Left lung (tissue), 14 donors: ENCODE measurements at places on chromosomes 2 and 18. TPM values are rescaled to one million over a fixed set of nuclear protein-coding genes. Genes with fewer than 3 reads are reported as not detected.

The GPATCH11 gene
- 10.7 TPM for polyA plus RNA-seq

DNA sequence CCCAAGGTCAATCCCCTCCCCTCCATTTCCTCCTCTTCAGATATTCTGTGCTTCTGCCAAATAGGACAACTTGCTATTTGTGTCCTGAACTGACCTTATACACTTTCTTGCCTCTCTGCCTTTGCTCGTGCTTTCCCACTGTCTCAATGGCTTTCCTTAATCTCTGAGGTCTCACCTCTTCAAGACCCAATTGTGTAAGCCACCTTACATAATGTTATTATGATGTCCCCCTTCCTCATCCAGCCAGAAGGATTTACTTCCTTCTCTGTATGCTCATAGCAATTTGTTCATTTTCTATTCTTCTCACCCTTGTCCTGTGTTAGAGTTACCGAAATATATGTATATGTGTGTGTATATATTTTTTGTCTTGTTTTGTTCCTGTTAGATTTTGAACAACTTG, 26.9 kb upstream of the DARS1 start:
- no peak for DNase-seq

The TUBA3E gene
- not detected for polyA plus RNA-seq

- no peak for DNase-seq
Measured at GRCh38 chr2:144498277-144498676, 21.6 kb downstream of the ZEB2 start.

The CYS1 gene
- polyA plus RNA-seq, result 18.8 TPM

The ZAP70 gene
- polyA plus RNA-seq, result 2.4 TPM

GRCh38 chr2:15832030-15832709, 108.2 kb upstream of the MYCN start:
- no peak for DNase-seq

The PREB gene
- 45.7 TPM for polyA plus RNA-seq

The PAX8 gene
- 7.3 TPM for polyA plus RNA-seq

The FAM117B gene
- 27.4 TPM for polyA plus RNA-seq

DNA sequence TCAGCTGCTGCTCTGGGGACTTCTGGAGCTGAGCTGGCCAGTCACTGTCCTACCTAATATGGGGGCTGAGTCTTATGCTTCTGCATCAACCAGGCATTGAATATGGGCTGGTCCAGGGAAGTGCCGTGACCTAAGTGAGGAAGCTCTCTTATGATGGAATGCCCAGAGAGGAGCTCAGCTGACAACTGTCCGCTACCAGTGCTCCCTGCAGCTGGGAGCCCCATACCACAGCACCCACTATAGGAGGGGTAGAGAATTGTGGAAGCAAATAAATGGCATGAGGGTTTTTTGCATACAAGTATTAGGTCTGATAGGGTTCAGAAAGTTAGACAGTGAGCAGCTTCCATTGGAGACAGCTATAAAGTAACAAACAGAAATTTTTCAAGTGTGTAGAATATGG, 4.5 kb downstream of the TIMM21 start:
- no peak for DNase-seq

DNA sequence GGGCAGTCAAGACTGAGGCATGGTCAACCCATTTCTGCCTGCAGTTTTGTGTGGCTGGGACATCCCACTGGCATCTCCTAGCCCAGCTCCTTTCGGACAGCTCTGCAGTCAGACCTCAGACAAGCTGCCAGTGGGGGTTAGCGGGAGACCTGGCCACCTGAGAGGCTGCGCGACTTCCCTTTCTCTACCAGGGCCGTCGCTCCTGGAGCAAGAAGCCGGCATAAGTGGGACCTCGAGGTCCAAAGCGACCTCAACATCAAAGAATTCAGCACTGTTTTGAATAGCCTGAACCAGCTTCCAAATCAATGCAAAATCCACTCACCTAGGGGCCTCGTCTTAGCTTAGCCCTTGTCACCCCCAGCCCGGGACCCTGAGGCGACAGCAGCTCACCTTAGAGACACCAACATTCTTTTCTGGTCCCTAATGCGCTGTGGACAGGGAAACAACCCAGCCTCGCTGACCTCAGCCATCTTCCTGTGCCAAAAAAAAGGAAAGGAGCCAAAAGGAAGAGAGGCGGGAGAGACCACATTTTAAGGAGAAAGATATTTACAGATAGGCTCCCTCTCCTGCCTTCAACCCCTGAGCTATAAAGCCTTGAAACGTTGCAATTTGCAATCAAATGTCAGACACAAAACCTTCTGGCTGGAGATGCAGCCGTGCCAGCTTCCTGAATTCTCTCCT, 81.2 kb downstream of the GFPT1 start:
- no peak for DNase-seq

- no peak for DNase-seq
Measured at GRCh38 chr2:99935662-99936061, 206.7 kb downstream of the AFF3 start.

The LRATD1 gene
- polyA plus RNA-seq, result 16.4 TPM

DNA sequence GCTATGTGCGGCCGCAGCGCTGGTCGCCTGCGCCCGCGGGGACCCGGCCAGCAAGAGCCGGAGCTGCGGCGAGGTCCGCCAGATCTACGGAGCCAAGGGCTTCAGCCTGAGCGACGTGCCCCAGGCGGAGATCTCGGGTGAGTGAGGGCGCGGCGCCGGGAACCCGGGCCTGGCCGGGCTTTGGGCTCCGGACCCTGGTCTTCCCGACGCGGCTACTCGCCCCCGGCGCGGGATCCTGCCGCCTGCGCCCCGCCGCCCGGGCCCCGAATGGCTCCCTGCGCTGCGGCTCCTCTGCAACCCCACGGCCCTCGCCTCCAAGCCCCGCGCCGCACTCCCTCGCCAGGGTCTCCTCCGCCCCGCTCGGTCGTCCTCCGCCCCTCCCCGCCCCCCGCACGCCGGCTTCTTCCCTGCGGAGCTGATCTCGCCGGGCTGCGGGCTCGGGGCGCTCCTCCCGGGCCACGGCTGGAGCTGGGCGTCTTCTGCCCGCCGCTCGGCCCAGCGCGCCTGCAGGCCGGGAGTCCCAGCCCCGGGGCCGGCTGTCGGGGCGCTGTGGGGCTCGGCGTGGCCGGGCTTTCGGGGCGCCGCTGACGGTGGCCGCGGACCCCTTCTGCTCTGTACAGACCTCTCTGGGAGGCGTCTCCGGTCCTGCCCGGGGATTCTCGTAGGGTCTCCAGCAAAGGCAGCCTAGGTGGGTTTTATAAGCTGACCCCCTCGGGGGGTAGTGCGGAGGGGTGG, 652 bp downstream of the GPC1 start:
- no peak for DNase-seq

The C1QL2 gene
- not detected for polyA plus RNA-seq

- DNase-seq, result no peak
Measured at GRCh38 chr2:10846110-10846861, 33.7 kb upstream of the PDIA6 start.

- no peak for DNase-seq
Measured at GRCh38 chr2:159613651-159614285, 2.6 kb downstream of the BAZ2B start.
